ENCODE measurements at places on chromosomes 2 and 18.
A peak's percentile ranks its signal among the peaks of the same experiment; 100 is the strongest.

DNA sequence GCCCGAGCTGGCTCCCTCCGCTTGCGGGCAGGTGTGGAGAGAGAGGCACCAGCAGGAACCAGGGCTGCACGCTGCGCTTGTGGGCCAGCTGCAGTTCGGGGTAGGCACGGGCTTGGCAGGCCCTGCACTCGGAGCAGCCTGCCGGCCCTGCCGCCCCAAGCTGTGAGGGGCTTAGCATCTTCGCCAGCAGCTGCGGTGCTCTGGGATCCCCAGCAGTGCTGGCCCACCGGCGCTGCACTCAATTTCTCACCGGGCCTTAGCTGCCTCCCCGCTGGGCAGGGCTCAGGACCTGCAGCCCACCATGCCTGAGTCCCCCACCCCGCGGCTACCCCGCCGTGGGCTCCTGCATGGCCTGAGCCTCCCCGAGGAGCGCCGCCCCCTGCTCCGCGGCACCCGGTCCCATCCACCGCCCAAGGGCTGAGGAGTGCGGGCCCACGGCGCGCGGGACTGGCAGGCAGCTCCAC, 434.4 kb upstream of the RGPD4 start:
- no peak for DNase-seq

DNA sequence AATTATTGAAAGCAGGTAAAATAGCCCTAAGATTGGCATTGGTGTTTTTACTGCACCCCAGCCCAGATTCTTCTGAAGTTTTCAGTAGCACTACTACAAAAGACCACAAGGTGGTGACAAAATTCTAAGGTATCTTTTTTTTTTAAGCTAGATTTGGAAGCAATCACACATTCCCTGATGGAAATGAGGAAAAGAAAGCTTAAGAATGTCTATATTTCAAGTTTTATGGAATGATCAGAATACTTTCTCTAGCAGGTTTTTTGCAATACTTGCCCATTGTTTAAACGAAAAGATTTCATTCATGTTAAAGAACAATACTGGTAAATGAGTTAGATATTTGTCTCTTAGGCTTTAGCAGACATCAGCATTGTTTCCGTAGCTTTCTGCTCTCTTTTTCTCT, 32.1 kb upstream of the ZNF638 start:
- no peak for DNase-seq

GRCh38 chr2:47799031-47799609, 16.2 kb downstream of the MSH6 start:
- DNase-seq = no peak

DNA sequence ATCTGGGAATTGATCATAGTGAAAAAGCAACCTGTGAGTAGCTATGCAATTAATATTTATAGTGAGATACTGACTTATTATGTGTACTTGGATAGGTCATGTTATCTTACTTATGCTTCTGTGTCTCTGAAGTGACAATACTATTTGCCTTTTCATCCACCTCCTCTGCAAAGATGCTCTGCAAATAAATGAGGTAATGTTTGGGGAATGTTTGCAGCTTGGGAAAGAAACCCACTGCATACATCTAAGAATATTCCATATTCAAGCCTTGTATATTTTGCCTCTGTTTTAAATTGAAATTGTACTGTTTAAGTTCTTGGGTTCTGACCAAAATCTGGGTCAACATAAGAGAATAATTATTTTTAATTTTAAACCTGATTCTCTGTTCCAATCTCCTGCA, 217.4 kb upstream of the DTNA start:
- DNase-seq = no peak

DNA sequence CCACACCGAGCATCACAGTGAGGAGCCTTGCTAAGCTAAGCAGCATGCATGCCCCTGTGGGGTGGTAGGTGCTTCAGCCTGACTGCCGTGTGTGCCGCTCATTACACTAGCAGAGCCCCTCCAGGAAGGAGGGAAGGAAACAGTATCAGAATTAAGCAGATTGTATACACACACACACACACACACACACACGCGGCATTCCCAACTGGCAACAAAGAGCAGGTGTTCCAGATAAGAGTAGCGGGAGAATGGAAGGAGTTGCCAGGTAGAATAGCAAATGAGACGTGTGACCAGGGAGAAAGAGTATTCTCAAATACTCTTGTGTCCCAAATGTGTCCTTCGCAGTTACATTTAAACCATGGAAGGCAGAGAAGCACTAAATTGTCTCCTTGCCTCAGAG, 47.6 kb upstream of the TTC39C start:
- DNase-seq = peak; percentile 1

GRCh38 chr18:79625195-79625923, 54.2 kb upstream of the CTDP1 start:
- DNase-seq = no peak

- no peak for DNase-seq
These were observed 25.9 kb downstream of the GCG start for GRCh38 chr2:162126111-162126519.

GRCh38 chr2:7626139-7626537, 708.9 kb downstream of the RNF144A start:
- no peak for DNase-seq

DNA sequence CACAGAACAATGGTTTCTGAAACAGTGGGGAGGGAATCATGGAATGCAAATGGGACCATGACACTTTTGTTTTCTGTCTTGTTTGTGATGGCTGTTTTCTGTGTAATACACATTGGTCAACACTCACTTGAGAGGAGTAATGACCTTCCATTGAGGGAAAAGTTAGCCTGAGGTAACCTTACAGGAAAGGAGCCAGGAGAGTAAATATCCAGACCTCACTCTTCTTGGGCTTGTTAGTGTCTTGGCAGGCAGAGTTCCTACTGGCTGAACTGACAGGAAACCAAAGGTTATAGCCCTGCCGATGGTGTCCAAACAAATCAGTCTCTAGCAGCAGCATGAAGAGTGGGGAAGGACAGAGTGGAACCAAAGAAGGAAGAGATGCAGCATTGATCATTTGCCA, 17.2 kb upstream of the RPRM start:
- no peak for DNase-seq

DNA sequence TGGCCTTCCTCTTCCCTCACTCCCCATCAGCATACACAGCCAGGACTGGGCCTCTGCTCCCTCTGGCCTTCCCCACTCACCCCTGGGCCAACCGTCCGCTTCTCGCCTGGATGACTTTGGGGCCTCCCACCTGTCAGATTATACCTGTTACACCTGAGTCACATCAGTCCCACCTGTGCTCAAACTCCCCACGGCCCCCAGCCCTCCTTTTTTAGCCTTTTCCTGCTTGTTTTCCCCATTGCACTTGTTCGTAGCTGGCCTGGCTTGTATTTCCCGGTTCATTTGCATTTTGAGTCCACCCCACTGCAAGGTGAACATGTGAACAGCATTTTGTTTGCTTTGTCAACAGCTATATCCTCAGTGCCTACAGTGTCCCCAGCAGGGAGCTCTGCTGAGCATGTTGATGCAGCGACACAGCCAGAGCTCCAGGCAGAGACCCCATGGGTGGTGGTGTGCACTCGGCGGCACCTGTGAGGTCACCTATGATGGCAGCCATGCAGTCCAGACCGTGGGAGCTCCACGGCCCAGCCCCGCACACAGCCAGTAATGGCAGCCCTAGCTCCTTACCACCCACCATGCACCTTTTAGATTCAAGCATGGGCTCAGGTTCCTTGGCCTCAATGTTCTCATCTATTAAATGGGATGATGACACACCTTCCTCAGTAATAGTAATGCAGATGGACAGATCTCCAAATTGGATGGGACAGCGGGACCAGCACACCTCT, 276.4 kb upstream of the HS6ST1 start:
- DNase-seq = peak; percentile 46

GRCh38 chr2:45625824-45626223, 14.8 kb upstream of the SRBD1 start:
- no peak for DNase-seq

- DNase-seq = no peak
These were observed 47.4 kb upstream of the KIDINS220 start for GRCh38 chr2:8884812-8885211.

DNA sequence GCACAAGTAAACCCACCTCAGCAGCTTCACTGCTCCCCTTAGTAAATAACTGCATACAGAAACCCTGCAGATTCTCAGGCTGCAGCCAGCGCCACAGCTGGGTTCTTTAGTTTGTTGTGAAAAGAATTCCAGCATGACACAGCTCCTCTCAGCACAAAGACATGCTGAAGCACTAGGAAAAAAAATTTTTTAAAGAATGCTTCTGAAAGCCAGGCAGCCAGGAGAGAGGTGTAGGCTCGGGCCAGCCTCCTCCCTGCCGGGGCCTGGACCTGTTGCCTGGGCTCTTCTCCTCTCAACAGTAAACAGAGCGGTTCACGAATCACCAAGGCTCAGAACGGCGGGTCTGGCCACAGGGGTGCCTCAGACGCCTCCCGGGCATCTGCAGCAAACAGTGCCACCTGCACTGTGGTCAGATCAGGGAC, 95.7 kb upstream of the POU3F3 start:
- DNase-seq = no peak

DNA sequence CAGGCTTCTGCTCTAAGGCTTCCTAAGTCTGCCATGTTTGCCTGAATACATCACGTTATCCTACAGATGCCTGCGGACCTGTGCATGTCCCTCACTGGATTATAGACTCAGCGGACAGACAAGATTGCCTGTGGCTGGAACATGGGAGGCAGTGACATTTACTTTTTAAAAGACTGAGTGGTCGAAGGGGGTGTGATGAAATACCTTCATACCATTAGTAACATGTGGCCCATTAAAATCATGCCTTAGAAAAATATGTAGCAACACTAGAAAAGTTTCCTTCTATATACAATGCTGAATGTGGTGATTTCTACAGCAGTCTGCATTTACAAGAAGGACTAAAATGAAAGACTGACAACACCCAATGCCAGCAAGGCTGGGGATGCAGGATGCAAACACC, 154.4 kb downstream of the ASB1 start:
- no peak for DNase-seq

GRCh38 chr2:189641002-189641401, 20.3 kb upstream of the ASNSD1 start:
- DNase-seq = no peak

DNA sequence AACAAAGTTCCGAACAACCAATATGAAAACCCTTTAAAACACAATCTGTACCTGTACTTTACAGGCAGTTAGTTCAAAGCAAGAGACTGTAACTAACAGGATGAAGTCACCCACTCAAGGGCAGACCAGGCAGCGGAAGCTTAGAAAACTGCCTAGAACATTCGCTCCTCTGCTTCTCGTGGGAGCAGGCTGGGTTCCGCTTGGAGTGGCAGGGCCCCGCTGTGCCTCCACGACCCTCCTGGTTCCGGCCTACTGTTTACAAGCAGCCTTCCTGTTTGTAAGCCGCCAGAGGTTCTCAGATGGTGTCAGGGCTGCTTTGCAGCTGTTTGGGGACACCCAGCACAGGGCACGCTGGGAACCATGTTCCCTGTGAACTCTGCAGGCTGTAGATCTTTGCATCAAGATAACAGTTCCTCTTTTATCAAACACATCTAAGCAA, 31.3 kb downstream of the CIB4 start:
- no peak for DNase-seq

DNA sequence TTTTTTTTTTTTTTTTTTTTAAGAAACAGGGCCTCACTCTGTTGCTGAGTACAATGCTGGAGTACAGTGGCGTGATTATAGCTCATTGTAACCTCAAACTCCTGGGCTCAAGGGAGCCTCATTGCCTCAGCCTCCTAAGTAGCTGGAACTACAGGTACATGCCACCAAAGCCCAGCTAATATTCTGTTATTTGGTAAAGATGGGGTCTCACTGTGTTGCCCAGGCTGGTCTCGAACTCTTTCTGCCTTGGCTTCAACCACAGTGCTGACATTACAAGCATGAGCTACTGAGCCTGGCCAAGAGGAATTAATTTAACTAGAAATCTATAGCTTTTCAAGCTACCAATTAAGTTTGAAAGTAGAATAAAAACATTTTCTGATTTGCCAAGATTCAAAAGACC, 27.8 kb downstream of the DYM start:
- no peak for DNase-seq

GRCh38 chr2:12076810-12077209, 330.4 kb downstream of the LPIN1 start:
- DNase-seq = no peak

DNA sequence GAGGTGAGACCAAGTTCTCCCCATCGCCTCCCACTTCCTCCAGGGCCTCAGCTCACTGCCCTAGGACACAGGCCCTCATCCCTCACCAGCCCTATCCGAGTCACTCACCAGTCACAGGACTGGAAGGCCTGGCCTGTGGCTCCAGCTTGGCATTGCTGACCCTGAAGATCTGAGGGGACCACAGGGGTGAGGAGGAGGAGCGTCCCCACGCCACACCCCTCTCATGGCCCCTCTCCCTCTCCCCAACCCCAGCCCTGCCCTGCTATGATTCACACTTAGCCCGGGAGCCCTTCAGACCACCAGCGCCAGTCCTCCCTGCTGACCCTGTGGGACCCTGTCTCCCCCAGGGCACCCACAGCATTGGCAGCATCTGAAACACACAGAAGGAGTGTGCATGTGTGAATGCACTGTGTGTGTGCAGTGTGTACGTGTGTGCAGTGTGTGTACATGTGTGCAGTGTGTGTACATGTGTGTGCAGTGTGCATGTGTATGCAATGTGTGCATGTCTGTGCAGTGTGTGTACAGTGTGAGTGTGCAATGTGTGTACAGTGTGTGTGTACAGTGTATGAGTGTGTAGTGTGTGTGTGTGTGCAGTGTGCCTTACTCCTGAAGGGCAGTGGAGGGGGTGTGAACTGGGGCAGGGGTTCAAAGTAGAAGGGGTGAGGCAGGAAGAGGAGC, 29.4 kb upstream of the ANKRD62 start:
- DNase-seq = no peak

DNA sequence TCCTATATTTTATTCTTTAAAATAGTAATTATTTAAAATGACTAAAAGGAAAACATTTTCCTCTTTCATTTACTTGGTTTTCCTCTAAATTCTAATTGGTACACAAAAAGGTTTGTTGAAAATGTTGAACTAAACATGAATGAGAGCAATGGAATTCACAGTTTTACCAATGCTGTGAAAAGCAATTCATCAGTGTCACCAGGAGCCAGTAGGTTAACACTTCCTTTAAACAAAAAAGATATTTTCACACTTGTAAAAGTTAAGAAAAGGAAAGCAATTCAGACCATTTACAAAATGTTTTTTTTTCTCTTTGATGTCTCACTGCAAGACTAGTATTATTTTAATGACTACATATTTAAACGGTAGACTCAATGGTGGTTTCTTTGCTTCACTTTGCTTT, 341.6 kb downstream of the RIT2 start:
- DNase-seq = no peak

DNA sequence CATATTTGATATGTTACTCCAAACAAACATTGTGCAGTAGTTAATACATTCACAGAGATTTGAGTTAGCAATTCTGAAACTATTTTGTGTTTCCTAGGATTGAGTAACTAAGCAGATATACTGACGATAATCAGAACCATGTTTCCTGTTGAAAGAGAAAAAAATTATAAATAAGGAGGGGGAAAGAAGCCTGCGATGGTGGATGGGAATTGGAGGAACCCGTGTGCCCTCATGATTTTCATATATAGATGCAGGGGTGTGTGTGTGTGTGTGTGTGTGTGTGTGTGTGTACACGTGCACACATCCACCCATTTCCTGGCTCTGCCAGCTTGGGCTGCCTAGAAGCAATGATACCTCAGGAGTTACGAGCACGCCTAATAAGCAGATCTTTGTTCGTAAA, 56.9 kb downstream of the LPIN2 start:
- no peak for DNase-seq
